ENCODE measurements at places on chromosomes 7 and 10.

- DNase-seq, result no peak
These were observed 1.3 kb downstream of the ANXA11 start for GRCh38 chr10:80203835-80204676.

DNA sequence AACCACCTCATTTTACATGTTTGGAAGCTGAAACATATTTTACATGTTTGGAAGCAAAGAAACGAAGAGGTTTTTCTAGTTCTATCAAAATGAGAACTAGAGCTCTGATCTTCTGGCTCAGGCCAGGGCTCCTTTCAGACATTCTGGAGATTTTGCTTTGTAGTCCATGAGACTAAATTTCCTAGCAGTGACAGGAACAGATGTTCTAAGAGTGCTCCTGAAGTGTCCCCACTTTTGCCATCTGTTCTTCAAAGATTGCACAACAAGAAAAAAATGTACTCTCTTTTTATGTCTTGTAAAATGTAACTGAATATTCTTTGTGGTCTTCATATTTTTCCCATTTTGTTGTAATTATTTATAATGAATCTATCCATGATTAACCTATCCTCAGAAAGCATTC is 196.4 kb upstream of the PCLO start:
- DNase-seq, result no peak

- DNase-seq, result no peak
These were observed 257.9 kb downstream of the AHR start for GRCh38 chr7:17556247-17556956.

DNA sequence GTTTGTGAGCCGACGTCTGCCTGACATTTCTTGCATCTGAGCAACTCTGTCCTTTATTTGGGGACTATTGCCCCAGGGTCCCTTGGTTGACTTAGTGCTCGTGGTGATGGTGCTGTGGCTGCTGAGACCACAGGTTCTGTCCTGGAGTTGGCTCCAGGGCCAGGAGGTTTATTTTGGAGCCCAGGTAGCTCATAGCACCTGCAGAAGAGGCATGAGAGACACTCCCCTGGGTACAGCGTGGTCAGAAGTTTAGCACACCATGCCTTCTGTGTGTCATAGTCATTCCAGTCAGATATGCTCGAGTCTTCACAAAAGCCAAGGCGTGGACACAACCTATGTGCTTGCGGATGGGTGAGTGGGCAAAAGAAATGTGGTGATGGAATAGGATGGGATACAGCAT is 496.9 kb downstream of the TCERG1L start:
- DNase-seq, result no peak

DNA sequence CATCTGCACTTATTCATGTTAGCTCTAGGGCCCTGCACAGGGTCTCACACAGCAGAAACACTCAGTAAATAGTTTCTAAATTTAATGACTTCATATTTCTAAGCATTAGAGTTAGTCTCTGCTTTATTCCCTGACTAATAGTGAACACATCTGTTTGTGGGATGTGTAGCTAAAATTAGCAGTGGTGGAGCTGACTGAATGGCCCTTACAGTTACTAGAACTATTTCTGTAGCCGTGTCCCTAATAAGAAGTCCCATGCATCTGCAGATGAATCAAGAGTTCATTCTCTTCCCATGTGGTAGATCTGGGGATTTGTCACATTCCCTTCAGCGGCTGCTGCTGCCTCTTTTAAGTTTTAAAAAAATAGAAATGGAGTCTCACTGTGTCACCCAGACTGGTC is 11.7 kb downstream of the MAP3K8 start:
- DNase-seq, result no peak

DNA sequence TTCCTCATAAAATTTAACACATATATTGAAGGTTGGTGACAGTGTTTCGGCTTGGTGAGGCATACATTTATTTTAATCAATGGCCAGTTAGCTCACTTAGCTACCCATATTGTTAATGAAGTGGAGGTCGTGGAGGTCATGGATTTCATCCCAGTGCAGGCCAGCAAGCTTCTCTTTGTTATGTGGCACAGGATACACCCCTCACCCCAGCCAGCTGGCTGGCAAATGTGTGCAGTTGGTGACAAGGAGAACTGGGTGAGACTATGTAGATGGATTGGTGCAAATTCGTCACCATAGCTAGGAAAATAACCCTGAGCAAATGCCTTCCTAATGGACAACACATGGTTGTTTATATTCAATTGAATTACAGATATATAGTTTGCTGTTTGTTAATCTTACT is 50.5 kb upstream of the FOXP2 start:
- no peak for DNase-seq

DNA sequence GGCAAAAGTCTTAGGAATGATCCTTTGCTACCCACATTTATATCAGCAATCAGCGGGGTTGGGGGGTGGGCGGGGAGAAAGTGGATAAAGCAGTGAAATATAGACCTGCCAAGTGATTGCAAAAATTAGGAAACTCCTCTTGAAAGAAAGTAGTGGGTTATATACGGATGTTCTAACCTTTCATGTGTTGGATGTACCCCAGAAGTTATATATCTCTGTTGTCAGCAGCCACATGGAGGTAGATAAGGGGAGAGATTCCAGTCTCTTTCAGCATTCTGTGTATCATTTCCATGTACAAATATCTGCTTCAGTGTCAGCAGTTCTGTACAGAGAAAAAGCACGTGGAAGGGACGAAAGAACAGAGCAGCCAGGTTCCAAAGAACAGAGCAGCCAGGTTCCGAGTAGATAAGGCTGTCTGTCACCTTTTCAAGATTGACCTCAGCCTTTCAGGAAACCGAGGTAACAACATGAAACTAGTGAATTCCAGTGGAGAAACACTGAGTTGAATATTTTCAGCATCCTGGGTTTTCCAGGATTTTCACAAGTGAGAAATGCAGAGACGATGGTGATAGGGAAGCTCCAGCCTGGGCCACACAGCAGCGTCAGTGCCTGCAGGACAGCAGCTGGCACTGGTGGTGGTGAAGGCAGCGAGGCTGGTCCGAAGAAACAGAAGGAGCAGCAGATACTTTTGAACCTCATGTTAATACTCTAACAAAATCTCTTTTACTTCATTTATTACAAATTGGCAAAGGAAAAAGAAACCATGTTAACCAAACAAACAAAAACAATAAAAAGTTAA is 212.3 kb downstream of the C7orf25 start:
- DNase-seq, result no peak

DNA sequence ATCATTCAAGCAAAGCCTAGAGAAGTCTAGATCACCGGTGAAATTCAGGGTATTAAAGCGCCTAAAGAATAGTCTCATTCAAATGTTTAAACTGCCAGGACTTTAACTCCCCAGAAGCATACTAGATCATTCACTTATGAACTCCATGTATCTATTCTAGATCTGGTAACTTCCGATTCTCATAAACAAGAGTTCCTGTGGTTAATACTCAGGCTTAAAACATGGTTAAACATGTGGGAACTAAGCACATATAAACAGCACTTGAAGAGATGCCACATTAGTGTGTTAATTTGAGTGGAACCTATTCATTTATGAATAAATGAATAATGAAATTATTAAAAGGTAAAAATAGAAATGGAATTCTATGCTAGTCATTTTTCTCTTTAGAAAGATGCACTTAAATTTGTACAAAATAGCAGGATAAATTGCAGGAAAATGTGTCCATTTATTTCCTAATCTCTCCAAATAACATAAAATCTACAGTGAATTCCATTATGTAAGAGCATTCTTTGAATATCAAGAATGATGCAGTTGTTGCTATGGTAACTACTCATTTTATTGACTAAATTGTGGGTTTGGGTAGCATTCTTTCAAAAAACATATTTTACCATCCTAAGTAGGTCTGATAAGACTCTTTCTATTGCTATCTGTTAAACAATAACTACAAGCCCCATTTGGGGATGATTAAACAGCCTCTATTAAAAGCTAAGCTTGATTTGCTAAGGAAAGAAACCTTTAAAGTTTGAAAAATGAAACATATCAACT is 147.6 kb upstream of the TMEM168 start:
- DNase-seq, result no peak

- no peak for DNase-seq
These were observed 479.3 kb downstream of the GLRX3 start for GRCh38 chr10:130615457-130615856.

GRCh38 chr7:130921391-130922180 is 187.6 kb upstream of the KLF14 start:
- peak; percentile 30 for DNase-seq

- peak; percentile 46 for DNase-seq
These were observed 9.2 kb upstream of the HNRNPF start for GRCh38 chr10:43417950-43418768.

GRCh38 chr10:74585231-74586087 is 240.9 kb upstream of the KAT6B start:
- DNase-seq, result peak; percentile 66

Data from activated CD4-positive, alpha-beta T cell treated with anti-CD3 and anti-CD28 coated beads, Interleukin-2, amount 50 U/mL, for 48 hours (primary cell).